Uterine smooth muscle cell (primary cell): ENCODE measurements at places on chromosomes 7 and 10. TPM values are rescaled to one million over a fixed set of nuclear protein-coding genes. Genes with fewer than 3 reads are reported as not detected.

Gene TMEM236
- 0.11 and 0.12 TPM in 2 replicates for total RNA-seq

Gene UBN2
- 5.6 and 7.9 TPM in 2 replicates for total RNA-seq

Gene CHST3
- total RNA-seq = 22.8 and 27.9 TPM in 2 replicates

Gene CHAT
- total RNA-seq = not detected in 2 replicates

Gene IGFBP3
- 11.0 and 33.4 TPM in 2 replicates for total RNA-seq
